Foreskin keratinocyte (primary cell): ENCODE measurements at places on chromosomes 4 and X. TPM values are rescaled to one million over a fixed set of nuclear protein-coding genes. Genes with fewer than 3 reads are reported as not detected.

CHRDL1 gene
- not detected in 2 replicates for total RNA-seq

MAGEC3 gene
- not detected in 2 replicates for total RNA-seq

PNMA3 gene
- total RNA-seq = not detected in 2 replicates

FAM47E gene
- total RNA-seq = not detected in 2 replicates

PLAC8 gene
- total RNA-seq = 1.6 and 1.8 TPM in 2 replicates

LRRC66 gene
- total RNA-seq = 0.10 and 0.14 TPM in 2 replicates

SMC1A gene
- total RNA-seq = 53.8 and 69.8 TPM in 2 replicates

CSAG2 gene
- total RNA-seq = not detected in 2 replicates
